ENCODE measurements at places on chromosomes 4 and X. TPM values are rescaled to one million over a fixed set of nuclear protein-coding genes. Genes with fewer than 3 reads are reported as not detected.

DNA sequence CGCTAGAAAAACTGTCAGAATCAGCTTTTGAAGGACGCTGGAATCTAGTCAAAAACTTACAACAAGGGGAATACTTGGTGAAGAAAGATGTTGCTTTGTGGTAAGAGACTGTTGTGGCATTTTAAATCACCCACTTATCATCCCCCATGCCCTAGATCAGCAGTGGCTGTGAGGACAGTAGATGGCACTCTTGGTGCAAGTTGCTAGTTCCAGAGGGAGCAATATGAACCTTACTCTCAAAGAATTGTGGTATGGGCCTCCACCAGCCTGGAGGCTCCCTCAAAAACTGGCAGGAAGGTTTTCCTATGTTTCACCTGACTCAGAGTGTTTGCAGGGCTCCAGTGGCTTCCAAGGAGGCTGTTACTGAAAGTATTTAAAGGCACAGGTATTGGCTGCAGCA is 37.7 kb upstream of the SLC16A2 start:
- peaks cover 6% of the 10 kb centered on the region for H3K27me3 ChIP-seq
- H3K27ac ChIP-seq: no peak overlapping the region
- H3K4me3 ChIP-seq: no peak overlapping the region
- no peaks in the 10 kb centered on the region for H3K36me3 ChIP-seq
- peak; percentile 30 for DNase-seq
- no peaks in the 10 kb centered on the region for H3K4me1 ChIP-seq

- DNase-seq: no peak
- H3K27ac ChIP-seq: no peak overlapping the region
- peaks cover 15% of the 10 kb centered on the region for H3K4me1 ChIP-seq
- no peaks in the 10 kb centered on the region for H3K36me3 ChIP-seq
Measured at GRCh38 chr4:89222170-89222569, 85.4 kb downstream of the GPRIN3 start.

- no peak overlapping the region for H3K4me3 ChIP-seq
- H3K36me3 ChIP-seq: no peaks in the 10 kb centered on the region
- no peak overlapping the region for H3K27ac ChIP-seq
- no peaks in the 10 kb centered on the region for H3K4me1 ChIP-seq
Measured at GRCh38 chrX:44570522-44570921, 27.9 kb upstream of the FUNDC1 start.

GRCh38 chrX:125340490-125340889 is 20.8 kb downstream of the TEX13C start:
- H3K4me3 ChIP-seq: no peak overlapping the region
- H3K27ac ChIP-seq: no peak overlapping the region
- no peaks in the 10 kb centered on the region for H3K4me1 ChIP-seq
- H3K27me3 ChIP-seq: no peaks in the 10 kb centered on the region
- DNase-seq: no peak

- DNase-seq: no peak
- no peaks in the 10 kb centered on the region for H3K4me1 ChIP-seq
- H3K27ac ChIP-seq: no peak overlapping the region
- no peaks in the 10 kb centered on the region for H3K36me3 ChIP-seq
- no peak overlapping the region for H3K4me3 ChIP-seq
- no peaks in the 10 kb centered on the region for H3K27me3 ChIP-seq
Measured at GRCh38 chr4:84417997-84418709, 80.9 kb downstream of the NKX6-1 start.

DNA sequence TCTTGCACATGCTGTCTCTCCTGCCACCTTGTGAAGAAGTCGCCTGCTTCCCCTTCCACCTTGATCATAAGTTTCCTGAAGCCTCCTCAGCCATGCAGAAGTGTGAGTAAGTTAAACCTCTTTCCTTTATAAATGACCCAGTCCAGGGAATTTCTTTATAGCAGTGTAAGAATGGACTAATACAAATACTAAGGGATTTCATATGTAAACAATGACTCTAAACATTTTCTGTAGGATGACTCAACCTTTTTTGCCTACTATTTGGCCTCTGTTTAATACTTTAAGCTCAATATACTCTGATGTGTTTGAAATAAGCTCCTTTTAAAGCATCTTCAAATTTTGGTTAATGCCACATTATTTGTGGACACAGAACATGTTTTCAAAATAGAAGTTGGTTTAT is 813.5 kb upstream of the SLIT2 start:
- no peaks in the 10 kb centered on the region for H3K27me3 ChIP-seq
- no peak overlapping the region for H3K27ac ChIP-seq

GRCh38 chr4:41887277-41887676 is 48.0 kb upstream of the TMEM33 start:
- H3K4me1 ChIP-seq: peaks cover 5% of the 10 kb centered on the region
- H3K36me3 ChIP-seq: no peaks in the 10 kb centered on the region
- no peak overlapping the region for H3K4me3 ChIP-seq
- no peak for DNase-seq
- peaks cover 24% of the 10 kb centered on the region for H3K27me3 ChIP-seq

DNA sequence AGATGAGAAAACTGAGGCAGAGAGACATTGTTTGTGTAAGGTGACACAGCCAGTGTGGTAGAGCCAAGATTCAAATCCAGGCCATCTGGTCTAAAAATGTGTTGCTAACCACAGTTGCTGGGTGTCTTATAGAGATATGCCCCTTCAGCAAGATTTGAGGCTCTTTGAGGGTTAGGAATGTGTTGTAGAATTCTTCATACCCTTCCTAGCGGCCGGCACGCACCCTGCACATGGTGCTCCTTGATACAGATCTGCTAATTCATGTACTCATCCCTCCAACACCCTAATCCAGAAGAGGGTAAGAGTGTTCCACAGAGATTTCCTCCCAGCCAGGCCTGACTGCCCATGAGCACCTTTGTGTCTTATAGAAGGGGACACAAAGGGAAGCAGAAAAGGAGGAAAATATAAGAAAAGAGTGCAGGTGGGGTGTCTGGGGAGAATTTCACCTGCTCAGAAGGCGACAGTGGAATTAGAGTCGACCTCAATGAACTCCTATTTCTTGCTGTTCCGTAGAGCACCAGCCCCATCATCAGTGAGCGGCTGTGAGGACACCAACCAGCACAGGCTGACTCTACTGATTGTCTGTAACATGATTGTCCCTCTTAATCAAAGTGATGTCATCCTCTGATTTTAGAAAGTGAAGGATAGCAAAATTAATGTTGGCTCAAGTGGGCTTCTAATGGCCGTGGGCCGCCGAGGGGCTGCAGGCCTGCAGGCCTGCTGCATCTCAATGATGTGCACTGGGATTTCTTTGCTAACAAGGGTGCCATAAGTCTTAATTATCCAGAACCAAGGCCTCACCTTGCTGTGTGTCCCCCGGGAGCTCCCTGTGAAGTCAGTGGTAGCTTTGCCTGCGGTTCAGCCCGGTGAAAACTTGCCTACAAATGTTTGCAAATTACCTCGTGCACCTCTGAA is 24.2 kb upstream of the SMIM20 start:
- DNase-seq: no peak
- H3K36me3 ChIP-seq: no peaks in the 10 kb centered on the region
- no peaks in the 10 kb centered on the region for H3K27me3 ChIP-seq
- no peak overlapping the region for H3K27ac ChIP-seq
- no peak overlapping the region for H3K4me3 ChIP-seq
- H3K4me1 ChIP-seq: no peaks in the 10 kb centered on the region

DNA sequence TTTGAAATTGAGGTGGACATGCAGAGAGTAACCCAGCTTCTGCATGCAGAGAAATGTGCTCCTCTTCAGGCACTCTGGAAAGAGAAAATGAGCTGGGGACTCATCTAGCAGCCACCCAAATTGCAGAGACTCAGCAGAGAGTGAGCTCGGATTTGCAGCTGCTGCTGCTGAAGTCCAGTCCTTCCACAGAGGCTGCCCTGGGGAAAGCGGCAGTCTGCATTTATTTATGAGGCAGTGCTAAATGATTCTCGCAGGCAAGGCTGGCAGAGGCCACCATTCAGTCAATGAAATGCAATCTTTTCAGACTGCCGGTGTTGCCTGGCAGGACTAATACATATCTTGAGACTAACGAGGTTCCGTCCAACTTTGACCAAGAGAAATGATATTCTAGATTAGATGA is 404.8 kb downstream of the NLGN4X start:
- no peak for DNase-seq
- no peak overlapping the region for H3K27ac ChIP-seq
- H3K4me3 ChIP-seq: no peak overlapping the region

- no peak overlapping the region for H3K27ac ChIP-seq
- no peaks in the 10 kb centered on the region for H3K27me3 ChIP-seq
- no peak overlapping the region for H3K4me3 ChIP-seq
- H3K4me1 ChIP-seq: no peaks in the 10 kb centered on the region
- H3K36me3 ChIP-seq: no peaks in the 10 kb centered on the region
Measured at GRCh38 chr4:73964862-73965611, 16.8 kb downstream of the PF4 start.

GRCh38 chrX:134520860-134521390 is 61.0 kb downstream of the HPRT1 start:
- DNase-seq: peak; percentile 27
- peaks cover 7% of the 10 kb centered on the region for H3K4me1 ChIP-seq
- peaks cover 2% of the 10 kb centered on the region for H3K36me3 ChIP-seq
- no peak overlapping the region for H3K4me3 ChIP-seq
- H3K27me3 ChIP-seq: no peaks in the 10 kb centered on the region
- H3K27ac ChIP-seq: no peak overlapping the region

GRCh38 chr4:184899261-184900134 is 73.7 kb upstream of the ACSL1 start:
- H3K27me3 ChIP-seq: peaks cover 20% of the 10 kb centered on the region
- DNase-seq: no peak
- H3K4me3 ChIP-seq: no peak overlapping the region
- H3K4me1 ChIP-seq: peaks cover 3% of the 10 kb centered on the region
- H3K27ac ChIP-seq: no peak overlapping the region

GRCh38 chr4:189979196-189980047 is 38.8 kb downstream of the FRG1 start:
- no peaks in the 10 kb centered on the region for H3K36me3 ChIP-seq
- H3K27me3 ChIP-seq: no peaks in the 10 kb centered on the region
- no peak overlapping the region for H3K4me3 ChIP-seq
- no peak overlapping the region for H3K27ac ChIP-seq

GRCh38 chr4:107318078-107318477 is 282.0 kb upstream of the DKK2 start:
- no peaks in the 10 kb centered on the region for H3K36me3 ChIP-seq
- no peak for DNase-seq

DNA sequence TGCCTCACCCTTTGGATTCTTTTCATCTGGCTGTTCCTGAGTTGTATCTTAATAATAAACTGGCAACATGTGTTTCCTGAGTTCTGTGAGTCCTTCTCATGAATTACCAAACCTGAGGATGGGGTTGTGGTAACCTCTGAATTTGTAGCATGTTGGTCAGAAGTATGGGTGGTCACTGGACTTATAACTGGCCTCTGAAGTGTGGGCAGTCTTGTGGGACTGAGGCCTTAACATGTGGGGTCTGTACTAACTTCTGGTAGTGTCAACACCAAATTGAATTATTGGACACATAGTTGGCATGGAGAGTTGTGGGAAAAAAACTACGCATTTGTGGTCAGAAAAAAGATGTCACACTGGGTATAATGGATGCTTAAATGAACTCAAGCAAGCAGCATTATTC is 45.0 kb upstream of the TNIP3 start:
- H3K4me3 ChIP-seq: no peak overlapping the region
- H3K27me3 ChIP-seq: no peaks in the 10 kb centered on the region
- H3K4me1 ChIP-seq: no peaks in the 10 kb centered on the region
- H3K36me3 ChIP-seq: no peaks in the 10 kb centered on the region
- H3K27ac ChIP-seq: no peak overlapping the region
- DNase-seq: no peak

The NIPAL1 gene
- 1.1 TPM for total RNA-seq

The ACTRT1 gene
- not detected for total RNA-seq

The MTNR1A gene
- not detected for total RNA-seq

The FATE1 gene
- not detected for total RNA-seq

The DCAF4L1 gene
- 0.21 TPM for total RNA-seq

The METTL14 gene
- total RNA-seq: 42.8 TPM

The DMRTC1B gene
- total RNA-seq: 0.18 TPM

The CSAG2 gene
- not detected for total RNA-seq

The UGT2B10 gene
- total RNA-seq: not detected

Measured in activated CD8-positive, alpha-beta T cell treated with anti-CD3 and anti-CD28 coated beads, Interleukin-2, amount 10 ng/mL, durations not matched to agents 7 days and 5 days (primary cell).